LHCN-M2 (cell line): ENCODE measurements at places on chromosomes 6 and 20.
A peak's percentile ranks its signal among the peaks of the same experiment; 100 is the strongest.

DNA sequence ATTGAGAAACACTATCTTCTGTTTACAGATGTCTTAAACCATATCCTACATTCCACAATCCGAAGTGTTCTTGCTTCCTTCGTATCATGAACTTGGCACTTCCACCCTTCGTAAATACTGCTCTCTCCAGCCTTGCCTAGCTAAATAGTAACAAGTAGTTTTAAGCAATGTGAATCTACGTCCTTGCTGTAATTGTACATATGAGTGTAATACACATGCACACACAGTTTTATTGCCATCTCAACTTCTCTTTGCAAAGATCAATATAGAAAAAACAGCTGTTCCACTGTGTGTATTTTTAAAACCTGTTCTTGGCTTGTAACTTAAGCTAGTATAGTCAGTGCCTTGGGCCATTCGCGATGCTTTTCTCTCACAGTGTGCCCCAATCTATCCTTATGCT, 1524.7 kb downstream of the GRIK2 start:
- DNase-seq, result no peak

GRCh38 chr6:84776392-84776791, 12.0 kb upstream of the TBX18 start:
- DNase-seq, result no peak

DNA sequence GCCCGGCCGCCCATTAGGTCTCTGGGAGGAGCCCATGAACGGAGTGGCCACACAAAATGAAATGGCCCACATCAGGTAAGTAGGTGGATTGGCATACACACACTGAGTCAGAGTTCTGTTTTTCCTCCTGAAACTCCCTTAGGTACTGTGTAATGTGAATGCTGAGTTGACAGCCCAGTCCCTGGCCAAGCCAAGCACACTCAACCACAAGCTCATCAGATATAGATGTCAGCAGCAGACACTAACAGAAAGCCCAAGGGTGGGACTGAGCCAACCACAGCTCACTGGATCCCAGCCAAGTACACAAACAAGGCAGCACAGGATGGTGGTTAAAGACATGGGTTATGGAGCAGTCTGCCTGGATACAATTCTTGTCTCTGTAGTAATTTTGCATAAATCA, 403.4 kb downstream of the GJA1 start:
- DNase-seq, result peak; percentile 73

GRCh38 chr6:53983301-53983700, 127.9 kb upstream of the MLIP start:
- no peak for DNase-seq

DNA sequence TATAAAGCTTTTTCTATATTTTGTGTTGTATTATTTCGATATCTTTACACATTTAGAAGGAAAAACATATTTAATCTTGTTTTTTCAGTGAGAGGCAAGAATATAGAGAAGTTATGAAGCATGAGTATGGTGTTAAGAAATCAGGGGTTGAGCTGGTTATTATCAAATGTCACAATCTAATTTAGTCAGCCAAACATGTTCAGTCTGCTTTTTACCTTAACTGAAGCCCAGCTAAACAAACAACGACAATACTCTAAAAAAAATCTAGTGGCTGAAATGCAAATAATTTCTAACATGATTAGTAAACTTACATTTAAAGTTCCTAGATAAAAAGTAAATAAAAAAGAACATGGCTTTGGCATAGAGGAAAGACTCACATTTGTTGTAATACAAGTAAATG, 433.8 kb upstream of the NRSN1 start:
- no peak for DNase-seq

DNA sequence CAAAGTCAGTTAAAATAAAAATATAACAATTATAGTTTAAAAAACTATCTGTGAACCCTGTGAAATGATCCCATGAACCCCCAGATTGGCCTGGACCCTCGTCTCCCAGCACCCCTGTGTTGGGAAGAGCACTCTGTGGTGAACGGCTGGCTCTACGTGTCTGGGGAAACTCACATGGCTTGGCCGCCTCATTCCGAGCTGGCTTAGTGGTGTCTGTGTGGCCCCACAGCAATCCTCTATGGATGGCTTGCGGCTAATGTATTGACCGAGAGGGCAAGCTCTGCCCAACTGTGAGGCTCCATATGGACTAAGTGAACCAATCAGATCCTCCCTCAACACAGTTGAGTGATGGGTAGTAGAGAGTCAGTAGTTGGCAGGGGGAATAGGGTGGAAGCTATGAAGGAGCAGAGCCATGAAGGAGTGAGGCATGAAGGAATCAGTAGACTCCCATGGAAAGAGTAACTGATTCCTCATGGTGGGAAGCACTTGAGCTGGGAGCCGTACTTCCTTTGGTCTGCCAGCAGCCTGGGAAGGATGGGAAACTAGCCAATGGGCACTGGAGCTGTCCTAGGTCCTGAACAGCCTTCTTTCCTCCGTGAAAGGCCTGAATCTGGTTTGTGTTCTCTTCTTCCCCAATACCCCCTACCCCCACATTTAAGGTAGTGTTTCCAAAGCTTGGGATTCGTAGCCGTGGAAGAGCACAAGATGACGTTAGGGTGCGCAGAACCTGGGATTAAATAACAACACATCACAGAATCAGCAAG, 21.6 kb upstream of the ZNF831 start:
- DNase-seq, result no peak

GRCh38 chr6:80541886-80542285, 435.4 kb downstream of the BCKDHB start:
- peak; percentile 86 for DNase-seq

DNA sequence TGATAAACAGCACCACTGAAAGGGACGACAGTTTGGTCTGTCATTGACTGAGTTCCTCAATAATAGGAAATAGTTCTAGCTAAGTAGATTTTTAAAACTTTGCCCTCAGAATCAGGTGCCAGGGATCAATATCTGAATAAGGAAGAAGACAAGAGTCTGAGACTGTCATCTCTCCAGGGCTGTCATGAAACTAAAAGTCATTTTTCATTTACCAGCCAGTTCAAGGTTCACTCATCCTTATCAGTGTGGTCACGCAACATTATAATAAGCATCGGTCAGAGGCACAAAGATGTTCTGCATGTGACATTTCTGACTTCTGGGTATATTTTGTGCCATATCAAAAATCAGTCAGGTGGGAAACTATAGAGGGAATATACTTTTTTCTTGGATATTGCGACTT, 52.5 kb upstream of the E2F3 start:
- no peak for DNase-seq

DNA sequence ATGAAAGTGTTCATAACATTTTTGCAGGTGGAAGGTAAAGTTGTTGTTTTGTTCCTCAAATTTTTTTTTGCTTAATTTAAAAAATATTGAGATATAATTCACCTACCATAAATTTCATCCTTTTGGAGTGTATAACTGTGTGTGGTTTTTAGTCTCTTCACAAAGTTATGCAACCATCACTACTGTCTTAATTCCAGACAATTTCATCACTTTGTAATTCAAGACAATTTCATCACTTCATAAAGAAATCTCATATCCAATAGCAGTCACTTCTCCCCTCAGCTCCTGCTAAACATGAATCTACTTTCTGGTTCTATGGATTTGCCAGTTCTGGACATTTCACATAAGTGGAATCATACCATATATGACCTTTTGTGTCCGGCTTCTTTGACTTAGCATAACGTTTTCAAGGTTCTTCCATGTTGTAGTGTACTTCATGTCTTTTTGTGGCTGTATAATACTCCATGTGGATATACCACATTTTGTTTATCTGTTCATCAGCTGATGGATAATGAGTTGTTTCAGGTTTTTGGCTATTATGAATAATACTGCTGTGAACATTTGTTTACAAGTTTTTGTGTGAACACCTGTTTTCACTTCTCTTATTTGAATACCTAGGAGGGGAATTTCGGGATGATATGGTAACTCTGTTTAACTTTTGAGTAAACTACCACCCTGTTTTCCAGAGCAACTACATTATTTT, 18.8 kb downstream of the ZFAND3 start:
- DNase-seq, result peak; percentile 40

- no peak for DNase-seq
Observed at GRCh38 chr20:38169636-38170193, 4.6 kb upstream of the TGM2 start.

- no peak for DNase-seq
Observed at GRCh38 chr6:142530566-142530965, 228.8 kb downstream of the ADGRG6 start.

- DNase-seq, result no peak
Observed at GRCh38 chr20:51237278-51237677, 214.4 kb upstream of the KCNG1 start.

DNA sequence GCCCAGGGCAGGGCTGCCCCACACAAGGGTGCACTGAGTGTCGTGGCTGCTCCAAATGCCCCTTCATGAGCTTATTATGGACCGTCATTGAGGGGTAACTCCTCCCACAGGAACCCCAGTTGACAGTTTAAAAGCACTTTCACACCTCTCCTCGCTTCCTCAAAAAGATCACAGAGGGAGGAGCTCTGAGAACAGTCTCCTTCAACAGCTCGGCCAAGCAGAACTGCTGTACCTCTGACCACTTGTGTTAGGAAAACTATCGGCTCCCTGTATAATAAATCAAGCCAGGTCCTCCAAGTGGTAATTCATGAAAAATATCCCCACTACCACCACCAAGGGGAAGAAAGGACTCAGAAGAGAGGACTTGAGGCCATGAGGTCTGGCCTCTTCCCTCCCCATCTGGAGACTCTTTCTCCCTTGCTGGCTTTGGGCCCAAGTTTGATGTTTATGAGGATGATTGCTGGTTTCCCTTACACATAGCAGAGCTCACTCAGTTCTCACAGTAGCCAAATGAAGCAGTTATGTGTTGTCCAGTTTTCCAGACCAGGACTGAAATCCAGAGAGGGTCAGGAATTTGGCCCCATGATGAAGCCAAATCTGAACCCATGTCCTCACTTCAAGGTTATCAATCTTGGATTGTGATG, 8.7 kb downstream of the SNX21 start:
- no peak for DNase-seq

DNA sequence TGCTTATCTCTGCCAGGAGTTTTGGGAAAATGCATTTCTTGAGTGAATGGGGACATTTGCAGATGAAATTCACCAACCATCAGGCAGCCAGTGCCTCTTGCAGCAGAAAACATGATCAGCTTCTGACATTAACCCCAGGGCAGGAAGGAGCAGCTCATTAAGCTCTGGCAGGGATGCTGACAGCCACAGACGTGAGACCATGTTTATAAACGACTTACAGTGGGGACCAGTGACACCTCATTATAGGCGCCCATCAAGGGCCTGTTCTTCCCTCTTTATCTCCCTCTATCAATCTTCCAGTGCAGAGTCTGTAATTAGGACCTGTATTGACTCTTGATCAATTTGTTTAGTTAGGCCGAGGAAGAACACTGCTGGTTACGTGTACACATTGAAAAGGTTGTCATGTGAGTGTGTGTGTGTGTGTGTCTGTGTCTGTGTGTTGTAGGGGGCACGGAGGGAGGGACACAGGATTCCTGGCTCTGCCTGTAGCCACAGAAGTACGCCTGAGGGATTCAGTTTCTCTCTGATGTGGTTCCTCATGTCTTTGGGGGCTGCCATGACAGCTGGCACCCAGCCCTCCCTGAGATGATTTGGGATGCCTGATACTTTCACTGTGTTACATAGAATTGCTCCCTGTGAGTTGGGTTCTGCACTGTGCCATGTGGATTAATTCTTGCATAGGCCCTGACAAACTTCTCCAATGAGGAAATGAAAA, 428.4 kb upstream of the CHD6 start:
- no peak for DNase-seq

DNA sequence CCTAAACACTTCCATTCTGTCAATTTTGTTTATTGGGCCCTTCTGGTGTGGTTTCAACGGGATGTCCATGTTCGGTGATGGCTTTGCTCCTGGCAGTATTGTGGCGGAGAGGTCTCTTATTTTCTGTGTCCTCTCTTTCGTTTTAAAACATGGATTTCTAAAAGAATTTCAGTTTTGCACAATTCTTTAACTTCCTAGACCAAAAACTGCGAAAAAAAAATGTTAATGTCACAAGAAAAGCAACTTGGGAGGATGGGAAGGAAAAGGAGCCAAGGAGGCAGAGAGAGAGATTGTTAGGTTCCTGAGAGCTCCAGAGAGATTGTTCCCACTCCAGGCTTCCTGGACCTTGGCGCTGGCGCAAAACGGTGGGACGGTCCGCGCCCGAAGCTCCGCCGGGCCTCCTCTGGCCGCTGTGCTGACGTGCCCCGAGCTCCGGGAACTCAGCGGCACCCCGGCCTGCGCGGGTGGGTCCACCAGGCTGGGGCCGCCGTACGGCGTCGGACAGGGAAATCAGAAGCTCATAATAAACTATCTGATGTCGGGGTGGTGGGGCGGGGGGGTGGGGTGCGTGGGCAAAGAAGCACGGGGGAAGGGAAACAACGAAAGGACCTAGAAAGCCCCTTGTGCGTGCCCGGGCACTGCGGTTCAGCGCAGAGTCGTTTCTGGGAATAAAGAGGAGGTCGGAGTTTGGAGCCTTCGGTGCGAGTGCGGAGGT, 951 bp upstream of the OLIG3 start:
- no peak for DNase-seq

DNA sequence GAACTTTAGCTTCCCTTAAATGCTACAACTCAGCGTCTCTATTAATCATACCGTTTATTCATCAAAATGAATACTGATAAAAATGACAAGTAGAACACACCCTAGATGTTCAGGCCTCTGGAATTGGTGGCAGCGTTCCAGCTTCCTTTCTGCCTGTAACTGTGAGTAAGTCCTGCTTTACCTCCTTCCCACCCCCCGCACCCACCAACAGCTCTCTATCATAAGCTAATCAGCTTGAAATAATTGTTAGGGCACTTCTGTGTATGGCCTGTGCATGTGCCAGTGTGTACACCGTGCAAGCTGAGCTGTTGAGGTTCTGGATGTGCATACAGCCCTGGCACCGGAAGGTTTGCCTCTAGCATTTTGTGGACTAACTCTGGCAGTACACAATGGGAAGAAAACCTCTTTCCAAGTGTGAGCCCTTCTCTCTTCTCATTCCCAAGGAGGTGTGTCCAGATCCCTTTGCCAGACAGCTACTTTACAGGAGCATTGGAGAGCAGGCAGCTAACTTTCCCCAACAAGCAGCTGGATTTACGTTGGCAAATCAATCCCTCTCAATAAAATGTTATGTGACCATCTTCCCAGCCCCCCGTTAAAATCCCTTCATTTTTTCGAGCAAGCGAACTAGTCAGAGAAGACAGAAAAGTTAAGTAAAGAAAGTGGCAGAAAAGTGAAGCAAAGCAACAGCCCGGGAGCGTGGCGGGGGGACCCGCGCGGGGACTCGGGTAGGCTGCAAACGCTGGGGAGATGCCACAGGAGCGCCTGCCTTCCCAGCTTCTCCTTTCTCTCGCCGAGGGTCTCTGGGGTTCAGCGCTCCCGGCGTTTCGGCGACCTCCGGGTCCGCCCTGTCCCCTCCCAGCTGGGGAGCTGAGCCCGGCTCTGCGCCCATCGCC, 803 bp upstream of the ADGRG6 start:
- peak; percentile 23 for DNase-seq

DNA sequence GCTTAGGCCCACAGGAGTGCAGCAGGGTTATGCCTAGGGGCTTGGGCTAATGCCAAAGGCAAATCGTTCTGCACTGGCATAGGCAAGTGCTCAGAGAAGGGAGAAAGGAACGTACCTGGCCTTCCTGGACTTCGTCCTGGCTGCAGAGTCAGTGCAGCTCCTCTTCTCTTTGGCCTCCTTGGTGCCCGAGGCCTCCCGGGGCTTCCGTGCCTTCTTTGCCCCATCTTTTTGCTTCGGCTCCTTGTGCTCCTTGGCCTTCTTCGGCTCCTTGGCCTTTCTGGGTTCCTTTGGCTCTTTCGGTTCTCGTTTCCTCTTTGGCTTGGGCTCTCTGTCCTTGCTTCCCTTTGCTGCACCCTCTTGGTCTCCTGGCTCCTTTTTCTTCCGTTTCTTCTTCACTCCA, 85.2 kb downstream of the CHD6 start:
- no peak for DNase-seq

GRCh38 chr6:3965071-3965718, 113.7 kb downstream of the FAM217A start:
- no peak for DNase-seq
